ENCODE measurements at places on chromosomes 5 and 9.
A peak's percentile ranks its signal among the peaks of the same experiment; 100 is the strongest.

- DNase-seq = no peak
Measured at GRCh38 chr9:128340691-128341434, 536 bp downstream of the SLC27A4 start.

DNA sequence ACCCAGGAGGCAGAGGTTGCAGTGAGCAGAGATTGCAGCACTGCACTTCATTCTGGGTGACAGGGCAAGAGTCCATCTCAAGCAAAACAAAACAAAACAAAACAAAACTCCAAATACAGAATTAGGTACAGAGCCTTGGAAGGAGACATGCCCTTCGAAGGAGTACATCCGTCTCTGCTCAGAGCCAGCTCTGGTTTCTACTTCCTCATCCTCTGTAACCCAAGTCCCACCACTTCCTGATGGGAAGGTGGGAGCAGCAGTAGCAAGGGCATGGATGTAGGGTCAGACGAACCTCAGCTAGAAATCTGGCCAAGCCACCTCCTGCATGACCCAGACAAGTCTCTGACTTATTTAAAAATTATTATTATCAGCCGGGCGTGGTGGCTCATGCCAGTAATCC is 16.5 kb upstream of the STXBP1 start:
- DNase-seq = no peak

- DNase-seq = no peak
Measured at GRCh38 chr5:178209334-178210072, 5.2 kb downstream of the HNRNPAB start.

DNA sequence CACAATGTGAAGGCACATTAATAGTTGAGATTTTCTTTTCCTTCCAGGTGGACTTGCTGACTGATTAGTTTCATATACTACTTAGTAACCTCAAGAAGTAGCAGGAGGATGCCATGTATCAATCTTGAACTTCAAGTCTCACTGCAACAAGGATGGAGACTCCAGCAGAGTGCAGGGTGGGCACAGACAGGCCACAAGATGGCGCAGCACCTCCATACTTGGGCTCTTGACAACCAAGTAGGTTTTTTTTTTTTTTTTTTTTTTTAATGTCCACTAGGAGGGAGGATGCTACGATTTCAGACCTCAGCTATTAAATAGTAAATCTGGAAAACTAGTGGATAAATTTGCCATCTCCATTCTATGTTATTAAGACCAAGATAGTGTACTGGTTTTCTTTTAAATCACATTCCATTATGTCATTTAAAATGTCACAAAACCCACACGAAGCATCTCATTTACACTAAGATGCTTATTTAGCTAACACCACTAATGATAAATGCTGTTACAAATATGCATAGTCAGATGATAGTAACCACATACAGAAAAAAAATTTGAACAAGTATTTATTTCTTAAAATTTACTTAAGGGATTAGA is 58.6 kb downstream of the IL6ST start:
- DNase-seq = peak; percentile 87

DNA sequence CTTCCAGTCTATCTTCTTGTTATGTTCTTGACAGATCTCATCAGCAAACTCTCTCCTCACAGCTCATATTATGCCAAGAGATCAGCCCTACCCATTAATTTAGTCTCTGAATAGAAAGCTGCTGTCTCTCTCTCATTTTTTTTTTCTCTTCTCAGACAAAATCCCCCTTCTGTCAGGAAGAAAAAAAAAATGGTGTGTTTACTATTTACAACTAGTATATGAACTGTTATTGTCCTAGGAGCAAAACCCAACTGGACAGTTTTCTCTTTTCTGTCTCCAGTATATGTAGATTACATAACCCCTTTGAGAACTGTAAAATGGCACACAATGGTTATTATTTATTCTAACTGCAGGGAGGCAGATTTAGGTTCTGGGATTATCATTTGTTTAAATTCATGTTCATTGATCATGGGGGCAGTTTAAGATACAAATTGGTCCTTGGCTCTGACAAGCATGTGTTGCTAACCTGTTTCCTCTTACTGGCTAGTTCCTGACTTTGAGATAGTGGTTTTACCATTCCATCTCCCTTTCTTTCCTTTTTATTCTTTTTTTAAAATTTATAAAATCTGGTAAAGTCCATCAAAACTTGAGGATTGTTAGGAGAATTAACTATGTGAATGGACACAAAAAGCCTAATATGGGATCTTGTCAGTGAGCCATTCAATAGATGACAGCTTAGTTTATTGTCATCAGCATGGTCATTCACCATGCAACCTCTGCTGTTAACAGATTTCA is 210.0 kb upstream of the PAPPA start:
- no peak for DNase-seq

DNA sequence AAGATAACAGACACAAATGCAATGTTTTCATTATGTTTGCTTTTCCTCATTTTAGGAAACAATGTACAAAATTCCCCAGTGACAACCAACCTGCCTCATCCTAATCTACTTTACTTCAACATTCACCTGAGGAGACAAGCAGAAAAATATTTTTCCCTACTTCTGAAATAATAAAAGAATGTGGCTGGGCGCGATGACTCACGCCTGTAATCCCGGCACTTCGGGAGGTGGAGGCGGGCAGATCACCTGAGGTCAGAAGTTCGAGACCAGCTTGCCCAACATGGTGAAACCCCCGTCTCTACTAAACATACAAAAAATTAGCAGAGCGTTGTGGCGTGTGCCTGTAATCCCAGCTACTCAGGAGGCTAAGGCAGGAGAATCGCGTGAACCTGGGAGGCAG is 36.9 kb downstream of the MYO10 start:
- DNase-seq = no peak

GRCh38 chr9:12964271-12964670 is 189.5 kb downstream of the LURAP1L start:
- no peak for DNase-seq

- DNase-seq = no peak
Measured at GRCh38 chr9:34995670-34996060, 6.1 kb downstream of the DNAJB5 start.

- peak; percentile 98 for DNase-seq
Measured at GRCh38 chr9:109816490-109816889, 36.5 kb downstream of the PALM2AKAP2 start.

- no peak for DNase-seq
Measured at GRCh38 chr5:643351-643801, 31.2 kb downstream of the CEP72 start.

DNA sequence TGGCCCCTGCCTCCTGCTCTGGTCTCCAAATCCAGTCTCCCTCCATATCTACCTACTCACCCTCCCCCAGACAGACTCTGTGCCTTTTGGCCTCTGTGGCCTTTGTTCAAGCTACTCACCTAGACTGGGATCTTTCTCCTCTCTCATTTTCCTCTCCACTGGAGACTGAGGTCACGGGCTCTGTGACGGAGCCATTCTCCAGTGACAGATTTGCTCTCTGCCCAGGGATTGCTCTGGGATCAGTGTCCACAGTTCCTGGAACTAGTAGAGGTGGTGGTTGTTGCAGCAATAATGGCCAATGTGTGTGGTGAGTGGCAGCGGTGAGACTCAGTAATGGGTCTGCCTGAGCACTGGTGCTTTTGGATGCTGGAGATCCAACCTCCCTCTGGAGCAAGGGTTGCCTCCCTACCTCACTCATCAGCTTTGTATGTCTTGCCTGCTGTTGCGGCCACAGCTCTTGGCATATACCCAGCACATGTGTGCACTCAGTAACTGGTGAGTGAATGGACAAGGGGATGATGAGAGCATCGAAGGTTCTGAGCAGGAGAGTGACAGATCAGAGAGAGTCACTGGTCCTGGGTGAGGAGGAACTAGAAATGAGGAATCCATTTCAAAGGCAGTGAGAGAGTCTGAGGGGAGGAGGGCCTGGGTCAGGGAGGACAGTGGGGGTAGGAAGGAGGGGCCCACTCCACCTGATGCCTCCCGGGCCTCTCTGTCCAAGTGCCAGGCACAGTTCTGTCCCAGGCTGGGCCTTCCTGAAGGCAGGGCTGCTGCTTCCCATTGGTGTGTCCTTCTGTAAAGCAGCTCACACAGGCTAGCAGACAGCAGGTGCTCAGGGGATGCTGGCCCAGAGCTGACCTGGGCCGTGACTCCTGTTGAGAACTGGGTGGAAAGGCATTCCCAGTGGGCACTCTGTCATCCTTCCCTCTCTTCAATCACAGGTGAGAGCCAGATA is 96.5 kb upstream of the PITX1 start:
- DNase-seq = no peak

- no peak for DNase-seq
Measured at GRCh38 chr9:278651-279050, 64.0 kb downstream of the DOCK8 start.

GRCh38 chr5:136203303-136203922 is 10.5 kb upstream of the SMIM32 start:
- DNase-seq = no peak

DNA sequence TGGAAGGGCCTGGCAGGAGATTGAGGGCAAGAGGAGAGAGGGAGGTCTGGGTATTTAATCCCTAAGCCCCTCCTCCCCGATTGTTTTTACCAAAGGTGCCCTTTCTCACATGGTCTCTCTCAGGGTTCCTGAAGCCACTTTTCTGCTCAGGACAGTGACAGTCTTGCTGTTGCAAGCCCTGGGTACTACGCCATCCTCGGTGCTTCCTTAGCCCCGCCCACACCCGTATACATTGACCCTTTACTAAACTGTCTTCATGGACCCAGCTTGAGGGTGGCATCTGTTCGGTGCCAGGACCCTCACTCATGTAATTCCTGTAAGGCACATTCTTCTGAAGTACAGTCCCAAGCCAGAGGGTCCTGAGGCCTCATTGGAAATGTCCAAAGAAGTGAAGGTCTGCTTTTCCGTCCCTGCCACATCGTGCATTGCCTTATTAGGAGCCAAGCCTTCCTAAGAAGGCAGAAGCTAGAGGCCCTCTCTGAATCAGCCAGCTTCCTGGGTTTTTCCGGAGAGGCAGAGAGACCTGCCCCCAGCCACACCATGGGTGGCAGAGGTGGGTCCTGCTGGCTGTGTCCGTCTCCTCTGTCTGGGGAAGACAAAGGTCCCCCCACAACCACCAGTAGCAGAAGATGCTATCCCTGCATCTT is 1.9 kb upstream of the SH3PXD2B start:
- no peak for DNase-seq

- DNase-seq = no peak
Measured at GRCh38 chr5:98963019-98963418, 34.2 kb upstream of the CHD1 start.

DNA sequence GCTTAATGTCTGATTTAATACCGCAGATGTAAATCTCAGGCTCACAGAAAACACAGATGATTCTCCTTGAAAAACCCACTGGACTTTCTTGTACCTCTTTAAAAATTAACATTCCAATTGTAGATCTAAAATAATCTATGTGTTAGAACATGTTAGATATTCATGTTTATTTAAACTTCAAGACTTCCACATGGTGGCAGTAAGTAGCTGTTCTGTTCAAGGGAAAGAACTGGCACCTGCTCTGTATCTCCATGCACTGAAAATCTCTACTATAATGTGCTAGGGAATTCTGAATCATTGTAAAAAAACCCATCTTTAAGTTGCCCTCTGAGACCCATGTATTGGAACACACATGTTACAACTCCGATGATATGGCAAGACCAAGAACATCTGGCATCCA is 366.9 kb downstream of the DMRTA1 start:
- DNase-seq = no peak

- no peak for DNase-seq
Measured at GRCh38 chr9:123796094-123796493, 133.8 kb downstream of the DENND1A start.

GRCh38 chr5:164784230-164784629 is 1278.8 kb downstream of the MAT2B start:
- DNase-seq = no peak

DNA sequence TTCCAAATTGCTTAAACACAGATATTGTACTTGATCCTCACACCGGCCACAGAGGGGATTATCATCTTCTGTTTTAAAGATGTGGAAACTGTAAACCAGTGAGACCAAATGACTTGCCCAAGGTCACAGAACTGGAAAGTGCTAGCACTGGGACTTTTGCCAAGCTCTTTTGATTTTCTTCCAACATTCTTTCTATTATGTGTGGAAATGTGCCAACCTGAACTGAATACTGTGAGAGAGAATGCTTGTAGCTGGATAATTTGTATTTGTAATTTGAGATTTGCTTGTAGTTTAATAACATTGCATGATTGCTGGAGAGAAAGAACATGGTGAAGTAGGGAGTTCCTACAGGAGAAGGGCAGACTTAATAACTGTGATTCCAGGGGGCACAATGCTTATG is 977.9 kb upstream of the NUDT12 start:
- no peak for DNase-seq

DNA sequence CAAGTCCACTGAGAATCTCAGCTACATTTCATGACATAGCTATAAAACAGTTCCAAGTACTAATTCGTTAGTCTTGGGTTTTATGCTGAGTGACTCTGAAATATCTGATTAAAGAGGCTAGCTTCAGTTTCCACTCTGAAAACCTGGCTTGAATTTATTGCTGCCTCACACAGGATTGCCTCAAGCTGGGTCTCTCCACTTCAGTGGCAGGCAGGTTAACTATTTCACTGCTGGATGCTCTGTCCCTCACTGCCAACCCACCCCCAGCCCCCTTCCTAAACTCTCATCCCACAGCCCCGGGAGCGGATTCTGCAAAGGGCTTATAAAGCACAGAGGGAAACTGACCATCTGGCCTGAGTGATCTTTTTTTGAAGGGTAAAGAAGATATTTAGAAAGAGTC is 318.3 kb downstream of the MLLT3 start:
- DNase-seq = no peak

DNA sequence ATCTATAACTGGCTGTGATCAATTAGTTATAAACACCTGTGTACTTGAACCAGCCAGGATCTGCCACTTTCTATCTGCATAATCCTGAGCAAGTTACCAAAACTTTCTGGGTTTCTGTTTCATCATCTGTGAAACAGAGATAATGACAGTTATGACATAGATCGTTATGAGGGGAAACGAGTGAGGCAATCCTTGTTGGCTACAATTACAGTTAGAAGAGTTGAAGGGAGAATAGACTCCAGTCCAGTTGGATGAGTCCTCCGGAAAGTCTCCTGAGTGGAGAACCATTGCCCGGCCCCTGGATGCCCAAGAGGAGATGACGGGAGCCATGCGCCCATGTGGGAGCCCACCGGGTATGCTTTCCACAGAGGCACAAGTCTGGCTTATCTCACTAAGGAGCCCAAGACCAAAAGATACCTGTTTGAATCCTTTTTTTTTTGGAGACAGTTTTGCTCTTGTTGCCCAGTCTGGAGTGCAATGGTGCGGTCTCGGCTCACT is 4.5 kb downstream of the PDE6A start:
- DNase-seq = no peak

DNA sequence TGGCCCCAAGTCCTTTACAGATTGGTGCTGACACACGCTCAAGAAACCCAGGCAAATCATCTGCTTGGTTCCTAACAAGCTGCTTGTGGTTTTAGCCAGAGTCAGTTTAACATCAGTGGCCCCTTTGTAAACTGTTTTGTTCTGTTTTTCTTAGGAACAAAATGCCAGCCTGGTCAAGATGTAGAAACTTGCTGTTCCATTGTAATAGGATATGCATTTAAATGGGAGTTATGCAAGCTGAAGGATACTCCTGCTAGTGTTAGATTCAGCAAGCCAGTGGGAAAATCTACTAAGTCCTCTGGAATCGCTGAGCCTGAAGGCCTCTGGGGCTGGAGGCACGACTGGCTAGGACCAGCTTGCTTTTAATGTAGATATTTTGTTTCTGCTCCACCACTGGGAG is 391.1 kb downstream of the TLE4 start:
- no peak for DNase-seq

Data from SW 1271 (cell line).